ENCODE measurements at places on chromosomes 7 and 10.

- no peak for DNase-seq
Observed at GRCh38 chr10:102713539-102713813, 721 bp downstream of the ARL3 start.

DNA sequence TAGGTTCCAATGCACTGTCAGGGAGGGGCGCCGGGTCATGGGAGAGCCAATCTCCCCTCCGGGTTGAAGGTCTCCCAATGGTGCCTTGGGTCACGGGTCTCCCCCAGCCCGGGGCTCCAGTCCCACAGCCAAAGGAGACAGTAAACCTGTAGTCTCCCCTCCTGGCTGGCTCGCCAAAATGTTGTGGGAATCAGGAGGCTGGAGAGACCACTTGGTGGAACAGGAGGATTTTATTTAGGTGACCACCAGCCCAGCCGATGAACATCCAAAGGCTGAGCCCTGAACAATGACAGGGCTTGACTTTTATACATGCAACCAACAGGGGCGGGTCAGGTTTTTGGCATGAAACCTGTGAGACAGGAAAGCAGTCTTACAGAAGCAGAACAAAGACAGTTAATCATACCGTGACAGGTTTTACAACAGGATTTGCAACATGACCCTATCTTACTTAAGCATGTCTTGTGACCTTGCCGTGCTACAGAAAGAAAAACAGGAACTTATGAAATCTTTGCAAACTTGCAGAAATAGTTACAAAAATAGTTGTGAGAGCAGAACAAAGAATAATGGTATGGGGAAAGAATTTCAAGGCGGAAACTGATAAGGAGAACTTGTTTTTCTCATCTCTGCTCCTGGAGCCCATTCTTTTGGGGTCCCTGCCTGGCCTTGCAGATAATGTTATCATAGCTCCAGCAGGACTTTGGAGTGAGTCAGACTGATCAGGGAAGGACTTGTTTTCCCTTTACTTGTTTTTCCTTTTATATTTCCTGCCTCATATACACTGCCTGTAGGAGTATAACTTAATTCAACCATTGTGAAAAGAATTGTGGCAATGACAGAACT lies 7.1 kb downstream of the ERV3-1 start:
- DNase-seq = no peak

DNA sequence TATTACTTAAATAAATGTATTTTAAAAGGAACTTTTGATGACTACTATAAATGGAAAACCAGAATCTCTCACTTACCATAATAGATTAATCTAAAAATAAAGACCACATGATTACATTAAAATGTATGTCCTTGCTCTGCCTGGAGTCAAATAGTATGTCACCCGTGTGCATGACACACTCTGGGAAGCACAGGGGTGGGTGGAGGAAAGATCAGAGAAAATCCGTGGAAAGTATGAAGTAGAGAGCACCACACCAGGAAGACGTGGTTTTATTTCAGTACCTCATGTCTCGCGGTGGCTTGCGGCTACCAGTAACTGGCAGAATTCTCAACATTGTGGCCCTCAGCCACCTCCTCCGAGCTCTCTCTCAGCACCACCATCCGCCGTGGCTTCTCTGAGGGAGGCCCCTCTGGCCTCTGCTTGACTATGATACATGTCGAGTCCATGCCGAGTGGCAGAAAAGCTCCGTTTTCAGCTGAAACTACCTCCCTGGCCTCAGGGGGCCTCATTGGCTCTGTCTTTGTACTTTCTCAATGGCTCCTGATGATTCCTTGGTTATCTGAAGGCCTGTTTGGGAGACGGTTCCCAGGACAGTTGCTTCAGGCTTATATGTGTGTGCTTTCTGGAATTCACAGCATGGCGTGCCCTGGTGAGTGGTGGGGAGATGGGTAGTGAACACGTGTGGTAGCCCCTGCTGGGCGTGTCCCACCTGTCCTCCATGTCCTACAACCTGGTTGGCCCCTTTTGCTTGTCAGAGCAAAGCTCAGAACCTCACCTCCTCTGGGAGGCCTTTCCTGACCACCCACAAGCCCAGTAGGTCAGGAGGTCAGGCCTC lies 49.8 kb downstream of the LHPP start:
- no peak for DNase-seq

GRCh38 chr7:69276011-69276729 lies 322.1 kb upstream of the AUTS2 start:
- DNase-seq = no peak

DNA sequence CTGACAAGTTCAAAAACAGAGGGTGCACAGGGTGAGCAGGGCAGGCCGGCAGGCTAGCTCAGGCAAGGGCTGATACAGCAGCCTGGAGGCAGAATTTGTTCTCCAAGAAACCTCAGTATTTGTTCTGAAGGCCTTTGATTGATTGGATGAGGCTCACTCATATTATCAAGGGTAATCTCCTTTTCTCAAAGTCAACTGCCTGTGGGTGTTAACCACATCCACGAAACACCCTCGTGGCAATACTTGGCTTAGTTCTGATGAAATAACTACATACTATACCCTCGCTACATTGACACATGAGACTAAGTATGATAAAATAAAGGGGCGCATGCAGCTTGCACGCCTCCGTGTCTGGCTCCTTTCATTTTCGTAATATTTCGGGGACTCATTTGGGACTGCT lies 4.4 kb upstream of the PPP2R2D start:
- no peak for DNase-seq

DNA sequence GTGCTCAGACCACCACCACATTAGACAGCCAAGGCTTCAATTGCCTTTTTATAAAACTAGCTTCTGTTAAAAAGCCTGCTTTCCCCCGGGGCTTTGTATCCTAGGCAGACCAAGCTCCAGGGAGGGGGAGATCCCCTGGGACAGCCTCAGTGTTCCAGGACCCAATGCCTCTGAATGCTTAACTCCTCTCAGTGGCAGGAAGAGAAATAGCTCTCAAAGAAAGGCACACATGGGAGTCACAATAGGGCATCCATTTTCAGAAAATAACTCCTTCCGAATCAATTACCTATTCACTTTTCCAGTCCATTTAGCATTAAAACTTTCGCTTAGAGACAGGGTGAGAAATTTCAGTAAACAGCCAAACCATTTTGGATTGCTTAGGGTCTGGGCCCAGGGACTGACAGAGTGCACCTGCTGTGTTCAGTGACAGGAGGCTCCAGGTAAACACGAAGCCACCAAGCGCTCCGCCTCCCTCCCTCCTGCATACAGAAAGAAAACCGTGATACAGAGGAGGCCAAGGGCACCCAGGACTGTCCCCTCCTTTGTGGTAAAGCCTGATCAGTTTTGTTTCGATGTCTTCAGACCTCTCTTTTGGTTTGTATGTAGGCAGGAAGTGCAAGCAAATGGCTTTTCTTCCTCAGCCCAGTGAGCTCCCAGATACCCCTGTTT lies 599.7 kb downstream of the KCNMA1 start:
- no peak for DNase-seq

DNA sequence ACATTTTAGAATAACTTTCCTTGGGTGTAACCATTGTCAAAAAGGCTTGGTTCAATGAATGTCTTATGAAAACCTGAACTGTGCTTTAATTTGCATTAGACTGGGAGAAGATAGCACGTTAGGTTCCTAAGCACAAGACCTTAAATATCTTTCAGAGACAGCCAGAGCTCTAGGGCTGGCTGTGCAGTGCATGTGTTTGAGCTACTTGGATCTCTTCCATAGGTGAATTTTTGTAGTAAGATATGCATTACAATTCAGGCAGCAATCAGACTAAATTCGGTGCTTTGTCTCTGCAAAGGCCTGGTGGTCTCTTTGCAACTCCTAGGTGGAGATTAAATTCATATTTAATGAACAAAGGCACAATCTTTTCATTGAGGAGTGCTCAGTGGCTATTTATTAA lies 192.0 kb downstream of the ZNF438 start:
- no peak for DNase-seq

GRCh38 chr7:77812290-77812685 lies 13.7 kb downstream of the PHTF2 start:
- DNase-seq = no peak

Measured in stimulated activated CD4-positive, alpha-beta T cell treated with anti-CD3 and anti-CD28 coated beads, TNF-alpha, amount 100 ng/mL, for 24 hours (primary cell).